ENCODE measurements at places on chromosomes 16 and 17.

DNA sequence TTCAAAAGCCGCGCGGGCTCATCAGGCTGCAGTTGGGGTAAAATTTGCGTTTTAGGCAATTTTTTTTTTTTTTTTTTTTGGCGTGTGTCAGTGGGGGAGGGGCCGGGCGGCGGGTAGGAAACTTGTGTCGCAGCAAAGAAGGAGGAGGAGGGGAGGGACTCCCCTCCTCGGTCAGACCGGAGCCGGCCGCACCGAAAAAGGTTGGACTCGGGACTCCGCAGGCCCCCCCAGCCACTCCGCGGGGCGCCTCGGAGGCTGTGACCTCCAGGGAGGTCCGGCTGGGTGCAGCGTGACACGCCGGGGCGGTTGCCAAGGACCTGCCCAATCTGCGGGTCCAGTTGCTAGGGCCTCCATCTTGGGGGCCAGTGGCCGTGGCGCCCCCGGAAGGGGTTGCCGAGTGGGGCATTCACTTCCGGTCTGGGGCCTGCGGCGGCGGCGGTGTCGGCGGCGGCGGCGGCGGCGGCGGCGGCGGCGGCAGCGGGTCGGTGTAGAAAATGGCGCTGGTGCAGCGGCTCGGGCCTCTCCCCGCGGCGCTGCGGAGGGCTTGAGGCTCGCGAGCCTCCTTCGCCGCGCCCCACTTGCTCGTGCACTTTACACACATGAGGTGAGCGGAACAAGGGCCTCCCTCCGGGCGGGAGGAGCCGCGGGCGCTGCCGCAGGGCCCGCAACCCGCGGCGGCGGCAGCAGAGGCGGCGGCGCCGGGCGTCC, at the start of gene TNRC6A:
TNRC6A (plus strand) TSS at position 409 of the 708 bp plus-strand sequence; CDS start at position 600, 191 bp downstream.
- DNase-seq, result peak; percentile 73

DNA sequence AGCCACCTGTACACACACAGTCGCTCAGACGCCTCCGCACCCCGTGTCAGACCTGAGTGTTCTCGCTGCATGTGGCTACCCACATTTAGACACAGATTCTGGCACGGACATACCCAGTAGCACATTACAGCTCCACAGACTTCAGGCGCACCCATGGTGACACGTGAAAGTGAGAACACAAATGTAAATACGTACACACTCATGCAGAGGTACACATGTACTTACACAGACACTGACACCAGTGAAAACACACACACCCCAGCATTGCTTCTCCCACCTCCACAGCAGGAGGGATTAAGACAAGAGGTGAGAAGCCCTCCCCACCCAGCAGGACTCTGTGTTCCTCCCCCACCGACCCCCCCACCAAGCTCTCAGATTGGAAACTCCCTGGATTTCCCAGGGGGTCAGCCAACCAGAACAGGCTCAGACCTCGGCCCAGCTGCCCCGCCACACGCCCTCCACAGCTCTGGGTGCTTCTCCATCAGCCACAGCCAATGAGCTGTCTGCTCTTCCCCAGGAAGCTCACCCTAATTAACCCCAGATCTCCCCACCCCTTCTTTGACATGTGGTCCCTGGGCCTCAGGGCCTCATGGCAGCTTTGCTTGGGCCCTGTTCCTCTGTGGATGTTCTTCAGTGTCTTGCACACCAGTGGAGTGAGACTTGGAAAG, 5.3 kb upstream of the FOXN1 start:
- DNase-seq, result no peak

- DNase-seq, result no peak
These were observed 2.8 kb downstream of the FAM171A2 start for GRCh38 chr17:44360826-44361225.

DNA sequence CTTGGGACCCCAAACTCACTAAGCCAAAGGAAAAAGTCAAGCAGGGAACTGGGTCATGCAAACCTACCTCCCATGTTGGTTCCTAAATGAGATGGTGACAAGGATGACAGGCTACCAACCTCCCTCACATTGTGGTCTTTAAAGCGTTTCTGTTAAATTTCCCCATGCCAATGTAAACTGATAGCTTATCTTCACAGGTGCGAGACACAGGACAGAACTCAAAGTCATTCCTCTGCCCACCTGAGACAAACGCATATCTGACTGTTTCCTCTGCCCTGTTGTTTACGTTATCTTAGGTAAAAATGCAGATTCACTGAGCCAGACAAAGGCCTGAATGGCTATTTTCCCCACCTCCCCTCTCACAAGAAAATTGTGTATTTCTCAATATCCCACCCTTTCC, 19.0 kb upstream of the CD300E start:
- DNase-seq, result no peak

- no peak for DNase-seq
These were observed 38.4 kb downstream of the RMI2 start for GRCh38 chr16:11383481-11384183.

- no peak for DNase-seq
These were observed 376.3 kb downstream of the CNTNAP4 start for GRCh38 chr16:76653390-76654026.

DNA sequence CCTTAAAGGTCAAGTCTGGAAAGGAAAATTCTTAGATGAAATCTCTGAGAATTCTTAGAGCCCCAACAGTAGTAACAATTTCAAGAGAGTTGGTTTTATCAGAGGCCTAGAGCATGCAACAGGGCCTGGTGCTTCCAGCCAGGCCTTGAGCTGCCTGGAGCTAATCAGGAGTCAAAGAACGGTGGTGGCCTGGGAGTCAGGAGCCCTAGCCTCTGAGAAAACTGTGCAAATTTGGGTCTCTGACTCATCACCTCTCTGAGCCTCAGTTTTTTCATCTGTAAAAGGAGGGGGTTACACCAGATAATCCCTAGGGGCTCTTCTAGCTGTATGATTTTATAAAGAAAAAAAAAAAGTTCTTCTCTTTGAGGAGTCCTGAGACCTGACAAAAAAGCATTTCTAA, 227.3 kb upstream of the RPL38 start:
- no peak for DNase-seq

DNA sequence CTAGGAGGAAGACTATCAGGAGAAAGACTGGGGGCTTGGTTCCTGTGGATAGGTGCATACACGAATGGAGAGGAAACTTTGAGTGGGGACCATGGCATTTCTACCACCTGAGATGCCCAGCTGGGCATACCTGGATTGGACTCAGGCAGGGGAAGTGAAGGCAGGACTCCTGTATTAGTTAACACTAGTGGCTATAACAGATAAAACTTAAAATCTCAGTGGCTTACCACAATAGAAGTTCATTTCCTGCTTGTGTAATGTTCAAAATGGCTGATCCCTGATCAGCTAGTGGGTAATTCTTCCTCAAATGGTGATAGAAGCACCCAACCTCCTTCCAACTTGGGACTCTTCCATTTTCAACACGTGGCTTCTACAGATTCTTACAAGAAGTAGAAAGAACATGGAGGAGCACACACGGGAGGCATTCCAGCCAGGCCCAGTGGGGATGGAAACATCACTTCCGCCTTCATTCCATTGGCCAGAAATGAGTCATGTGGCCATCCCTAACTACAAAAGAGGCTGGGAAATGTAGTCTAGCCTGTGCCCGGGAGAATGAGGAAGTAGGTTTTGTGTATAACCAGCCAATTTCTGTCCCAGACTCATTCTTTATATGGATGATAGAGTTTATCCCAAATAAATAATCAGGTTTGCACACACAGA, 112.1 kb downstream of the UTP18 start:
- no peak for DNase-seq

Measured in activated CD4-positive, alpha-beta T cell treated with anti-CD3 and anti-CD28 coated beads, Interleukin-2, amount 50 U/mL, for 24 hours (primary cell).